Activated CD8-positive, alpha-beta memory T cell treated with anti-CD3 and anti-CD28 coated beads for 1 hour (primary cell): ENCODE measurements at places on chromosomes 3 and 15.

DNA sequence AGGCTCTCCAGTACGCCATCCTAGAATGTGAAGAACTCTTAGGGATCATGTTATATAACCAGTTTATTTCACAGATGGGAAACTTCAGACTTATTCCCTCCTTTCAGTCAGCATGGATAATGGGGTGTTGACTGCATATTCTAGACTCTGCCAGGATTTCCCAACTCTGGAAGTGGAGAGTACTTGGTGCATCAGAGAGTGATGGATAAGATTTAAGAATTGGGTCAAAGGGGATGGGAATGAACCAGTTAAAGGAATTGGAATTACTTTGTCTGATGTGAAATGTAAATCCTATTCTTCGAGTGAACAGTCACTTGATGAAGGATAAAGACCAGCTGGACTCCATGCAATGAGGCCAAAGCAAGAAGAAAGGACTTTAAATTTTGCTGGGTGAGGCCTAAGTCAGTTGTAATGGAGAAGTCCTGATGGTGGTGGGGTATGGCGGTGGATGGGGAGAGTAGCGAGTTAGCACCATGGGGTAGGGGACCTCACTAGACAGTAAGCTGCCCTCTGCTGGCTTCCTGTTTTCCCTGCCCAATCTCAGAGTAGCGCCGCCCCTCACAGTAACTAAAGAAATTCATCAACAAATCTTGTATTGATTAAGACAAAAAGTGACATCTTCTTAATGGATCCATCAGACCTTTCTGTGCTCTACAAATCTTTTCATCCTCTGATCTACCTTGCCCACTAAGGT lies 7.3 kb upstream of the CACNA1D start:
- DNase-seq = no peak

DNA sequence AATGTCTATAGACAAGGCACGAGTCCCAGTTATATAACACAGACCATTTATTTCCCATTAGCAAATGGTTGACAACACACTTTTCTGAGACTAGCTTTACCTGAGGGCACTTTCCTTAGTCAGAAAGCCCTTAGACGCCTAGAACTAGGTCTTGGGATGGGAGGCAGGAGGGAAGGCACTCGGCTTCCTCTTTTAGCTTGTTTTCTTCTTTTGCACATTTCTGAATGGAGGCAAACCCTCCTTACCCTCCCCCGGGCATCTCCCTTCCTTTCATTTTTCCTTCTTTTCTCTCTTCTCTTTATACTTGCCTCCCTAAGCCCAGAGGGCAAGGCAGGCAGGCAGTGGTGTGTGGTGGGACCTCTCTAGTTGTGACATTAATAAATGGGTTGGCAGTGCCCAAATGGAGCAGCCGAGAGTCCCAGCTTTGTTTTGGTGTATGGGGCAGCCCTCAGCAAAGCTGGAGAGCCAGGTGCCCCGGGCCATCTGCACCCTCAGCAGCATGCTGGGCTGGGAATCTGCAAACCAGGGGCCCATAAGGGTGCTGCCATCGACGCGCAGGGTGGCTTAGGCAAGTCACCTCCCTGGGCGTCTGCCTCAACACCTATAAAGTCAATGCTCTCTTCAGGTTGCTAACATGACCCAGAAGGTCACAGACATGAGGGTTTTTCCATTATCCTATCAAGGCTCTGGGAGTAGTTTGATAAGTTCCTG lies 21.1 kb upstream of the BCL2L10 start:
- DNase-seq = no peak

DNA sequence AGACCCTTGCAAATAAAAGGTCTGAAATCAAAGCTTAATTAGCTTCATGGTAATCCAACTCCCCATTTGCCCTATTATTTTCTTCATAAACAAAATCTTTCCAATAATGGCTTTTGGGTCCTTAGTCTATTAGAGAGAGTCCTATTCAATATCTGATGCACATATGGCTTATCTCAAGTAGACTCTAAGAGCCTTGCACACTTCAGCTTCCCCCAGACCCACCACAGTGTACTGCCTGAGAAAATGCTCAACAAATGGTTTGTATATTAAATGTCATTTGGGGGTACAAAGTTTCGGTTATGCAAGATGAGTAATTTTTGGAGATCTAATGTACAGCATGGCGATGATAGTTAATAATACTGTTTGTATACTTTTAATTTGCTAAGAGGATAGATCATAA lies 28.9 kb downstream of the FSTL1 start:
- DNase-seq = no peak

- no peak for DNase-seq
These were observed 14.7 kb upstream of the ATP2B2 start for GRCh38 chr3:10520072-10520471.

- DNase-seq = no peak
These were observed 196.8 kb upstream of the MBNL1 start for GRCh38 chr3:152071924-152072323.

- DNase-seq = no peak
These were observed 26.6 kb downstream of the EHD4 start for GRCh38 chr15:41945731-41946130.

- no peak for DNase-seq
These were observed 795.1 kb upstream of the ARPP21 start for GRCh38 chr3:34844323-34844620.
